HuH-7.5 (cell line): ENCODE measurements at places on chromosomes 4 and X.
A peak's percentile ranks its signal among the peaks of the same experiment; 100 is the strongest.

DNA sequence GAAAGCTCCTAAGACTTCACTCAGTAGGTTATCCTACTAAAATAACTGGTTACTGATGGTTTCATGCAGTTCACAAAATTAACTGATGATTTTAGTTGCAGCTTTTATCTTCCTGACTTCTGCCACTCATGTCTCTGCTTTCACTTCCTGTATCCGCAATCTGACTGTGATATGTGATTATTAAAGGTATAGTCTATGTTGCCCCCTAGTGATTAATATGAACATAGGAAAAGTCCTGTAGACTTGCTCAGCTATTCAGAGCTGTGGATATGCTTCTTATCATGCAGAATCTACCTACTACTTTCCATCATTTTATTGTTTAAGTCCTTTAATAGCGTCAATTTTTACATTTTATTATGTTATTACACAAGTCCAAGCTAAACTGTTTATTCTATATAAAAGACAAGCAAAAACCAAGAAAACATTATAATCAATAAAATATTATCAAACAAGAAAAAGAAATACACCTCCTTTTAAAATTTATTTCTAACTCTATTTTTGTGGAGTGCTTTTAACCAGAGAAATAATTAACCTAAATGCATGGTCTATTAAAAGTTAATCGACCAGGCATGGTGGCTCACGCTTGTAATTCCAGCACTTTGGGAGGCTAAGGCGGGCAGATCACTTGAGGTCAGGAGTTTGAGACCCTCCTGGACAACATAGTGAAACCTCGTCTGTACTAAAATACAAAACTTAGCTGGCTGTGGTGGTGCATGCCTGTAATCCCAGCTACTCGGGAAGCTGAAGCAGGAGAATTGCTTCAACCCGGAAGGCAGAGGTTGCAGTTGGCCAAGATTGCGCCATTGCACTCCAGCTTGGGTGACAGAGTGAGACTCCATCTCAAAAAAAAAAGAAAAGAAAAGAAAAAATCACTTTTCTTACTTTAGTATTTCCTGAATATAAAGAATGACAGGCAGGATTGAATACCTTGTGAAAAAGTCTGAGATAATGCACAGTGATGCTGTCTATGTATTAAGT is 40.4 kb upstream of the TLR2 start:
- DNase-seq: peak; percentile 32

- peak; percentile 12 for DNase-seq
These were observed 83.0 kb upstream of the IL13RA1 start for GRCh38 chrX:118644378-118644777.

DNA sequence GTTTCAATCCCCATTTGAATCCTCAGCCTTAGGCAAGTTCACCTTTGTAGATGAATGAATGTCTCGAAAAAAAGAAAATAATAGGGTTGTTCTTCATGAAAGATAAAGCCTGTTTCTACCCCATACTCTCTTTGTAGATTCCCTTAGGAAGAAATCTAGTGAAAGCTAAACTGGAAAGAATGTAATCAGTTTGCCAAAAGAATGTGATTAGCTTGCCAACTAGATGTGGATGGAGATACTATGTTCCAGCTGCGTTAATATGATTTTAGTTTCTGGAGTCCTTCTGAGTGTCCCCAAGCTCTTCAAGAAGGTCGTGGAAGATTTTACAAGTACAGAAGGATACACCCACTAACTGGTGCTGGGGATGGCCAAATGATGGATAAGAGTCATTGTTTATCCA is 162.3 kb upstream of the EDNRA start:
- no peak for DNase-seq

GRCh38 chr4:144580430-144580829 is 65.5 kb upstream of the HHIP start:
- no peak for DNase-seq

DNA sequence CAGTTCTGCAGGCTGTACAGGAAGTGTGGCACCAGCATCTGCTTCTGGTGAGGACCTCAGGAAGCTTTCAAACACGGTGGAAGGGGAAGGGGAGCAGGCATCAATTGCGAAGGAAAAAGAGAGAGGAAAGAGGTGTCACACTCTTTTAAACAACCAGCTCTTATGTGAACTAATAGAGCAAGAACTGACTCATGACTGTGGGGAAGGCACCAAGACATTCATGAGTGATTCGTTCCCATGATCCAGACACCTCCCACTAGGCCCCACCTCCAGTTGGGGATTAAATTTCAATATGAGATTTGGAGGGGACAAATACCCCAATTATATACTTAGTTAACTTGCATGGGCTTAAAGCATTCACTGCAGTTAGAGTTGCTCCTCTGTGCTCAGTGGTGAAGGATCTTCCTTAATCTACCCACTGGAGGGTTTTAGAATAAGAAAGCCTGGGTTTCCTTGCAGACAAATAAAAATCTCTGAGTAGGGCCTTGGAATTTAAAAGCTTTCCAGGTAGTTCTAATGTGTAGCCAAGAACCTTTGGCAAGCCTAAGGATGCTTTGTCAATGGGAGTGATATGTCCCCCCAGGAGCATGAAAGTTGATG is 60.0 kb downstream of the SYNPO2 start:
- DNase-seq: no peak

- no peak for DNase-seq
These were observed 220.4 kb downstream of the SPRY1 start for GRCh38 chr4:123616951-123617461.

DNA sequence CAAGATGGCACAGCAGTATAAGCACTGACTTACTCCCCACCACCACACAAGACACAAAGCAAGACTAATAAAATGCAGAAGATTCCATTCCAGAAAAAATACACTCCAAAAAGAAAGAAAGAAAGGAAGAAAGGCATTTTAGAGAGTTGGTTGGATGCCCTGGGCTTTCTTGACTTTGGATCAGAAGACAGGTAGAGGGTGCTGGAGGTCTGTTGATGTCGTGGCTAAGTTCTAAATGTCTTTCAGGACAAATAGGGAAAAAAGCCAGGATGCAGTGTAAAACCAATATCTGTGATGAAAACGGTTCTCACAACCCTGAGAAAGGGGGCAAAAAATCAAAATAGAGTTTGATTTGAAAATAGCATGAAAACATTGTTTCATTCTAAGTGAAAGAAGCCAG is 555.2 kb upstream of the PRKX start:
- DNase-seq: no peak

GRCh38 chr4:122796801-122797404 is 29.7 kb upstream of the FGF2 start:
- DNase-seq: no peak

DNA sequence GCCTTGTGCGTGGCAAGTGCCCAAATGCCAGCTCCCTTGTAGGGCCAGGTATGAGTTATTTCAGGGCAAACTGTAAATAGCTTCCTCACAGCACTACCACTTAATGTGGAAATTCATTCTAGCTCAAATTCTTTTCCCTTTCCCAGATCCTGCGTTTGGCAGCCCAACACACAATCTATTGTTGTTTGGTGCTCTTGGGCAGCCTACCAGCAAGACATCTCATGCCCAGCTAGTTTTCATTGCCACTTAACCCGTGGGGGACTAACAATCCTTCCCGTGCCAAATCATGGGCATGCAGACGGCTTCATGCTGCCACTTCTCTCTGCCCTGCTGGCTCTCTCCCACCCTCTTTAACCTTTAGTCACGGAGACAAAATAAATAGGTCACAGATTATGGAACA is 454.2 kb downstream of the GRIA2 start:
- DNase-seq: no peak

DNA sequence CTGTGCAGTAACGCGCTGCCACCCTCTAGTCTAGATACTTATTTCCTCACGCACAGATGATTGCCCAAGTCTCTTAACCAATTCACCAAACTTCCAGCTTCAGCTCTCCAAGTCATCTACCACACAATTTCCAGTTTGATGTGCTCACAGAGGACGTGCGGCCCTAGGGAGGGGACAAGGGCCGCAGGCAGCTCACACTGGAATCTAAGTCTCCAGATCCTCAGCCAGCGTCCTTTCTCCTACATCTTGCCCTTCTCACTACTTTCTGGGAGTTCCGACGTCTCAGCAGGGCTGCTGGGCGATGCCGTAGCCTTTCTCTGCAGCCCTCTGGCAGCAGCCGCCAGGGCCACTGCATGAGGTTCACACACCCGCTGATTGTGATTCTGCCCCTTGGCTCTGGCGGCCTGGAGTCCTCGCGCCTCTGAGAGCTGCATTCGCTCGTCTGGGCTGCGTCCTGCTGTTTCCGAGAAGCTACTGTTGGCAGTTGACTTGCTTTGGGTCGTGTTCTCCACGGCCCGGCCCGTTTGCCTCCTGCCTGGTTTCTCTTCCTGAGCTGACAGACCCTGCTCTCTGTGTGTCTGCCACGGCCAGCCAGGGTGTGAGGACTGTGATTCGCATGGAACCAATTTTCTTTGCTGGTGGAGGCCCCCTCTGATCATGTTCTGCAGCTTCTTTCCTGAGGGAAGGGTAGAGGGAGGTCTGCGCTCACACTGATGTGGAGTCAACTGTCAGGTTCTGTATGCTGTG is 14.1 kb upstream of the TMEM131L start:
- DNase-seq: no peak

GRCh38 chr4:149353241-149353640 is 462.4 kb downstream of the IQCM start:
- DNase-seq: no peak

GRCh38 chr4:103887191-103887590 is 167.4 kb upstream of the TACR3 start:
- DNase-seq: no peak

DNA sequence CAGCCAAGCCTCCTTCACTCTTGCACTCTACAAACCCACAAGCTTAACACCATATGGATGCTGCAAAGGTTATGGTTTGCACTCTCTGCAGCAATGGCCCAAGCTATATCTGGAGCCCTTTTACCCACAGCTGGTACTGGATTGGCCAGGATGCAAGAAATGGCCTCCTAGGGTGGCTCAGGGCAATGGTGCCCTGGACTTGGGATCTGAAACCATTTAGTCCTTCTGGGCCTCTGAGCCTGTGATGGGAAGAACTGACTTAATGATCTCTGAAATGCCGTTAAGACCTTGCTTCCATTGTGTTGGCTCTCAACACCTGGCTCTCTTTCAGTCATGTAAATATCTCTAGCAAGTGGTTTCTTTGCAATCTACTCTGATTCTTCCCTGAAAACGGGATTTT is 626.0 kb downstream of the KCTD8 start:
- DNase-seq: no peak

DNA sequence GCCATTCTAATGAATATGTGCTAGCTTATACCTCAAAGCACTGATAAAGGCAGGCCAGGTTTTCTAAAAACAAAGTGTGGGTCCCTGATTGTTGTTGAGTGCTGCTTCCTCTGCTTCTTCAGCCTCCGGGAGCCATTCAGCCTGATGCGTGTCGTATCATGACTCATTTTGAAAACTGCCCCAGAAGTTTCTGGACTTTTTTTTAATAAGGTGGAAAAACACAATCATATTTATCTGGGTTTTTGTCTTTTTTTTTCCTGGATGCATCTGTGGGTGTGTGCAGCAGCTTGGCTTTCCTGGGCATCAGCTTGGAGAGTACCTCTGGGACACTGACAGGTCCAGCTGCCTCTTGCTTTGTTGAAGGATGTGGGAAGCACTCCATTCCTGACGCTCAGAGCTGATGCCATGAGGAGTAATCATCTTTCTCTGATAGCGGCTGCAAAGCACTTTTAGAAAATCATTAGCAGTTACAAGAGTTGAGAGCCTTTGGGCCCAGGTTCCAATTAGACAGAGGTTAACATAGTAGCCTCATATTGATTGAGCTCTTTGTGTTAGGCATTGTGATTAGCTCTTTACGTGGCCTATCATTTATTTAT is 66.9 kb downstream of the PARM1 start:
- DNase-seq: no peak

DNA sequence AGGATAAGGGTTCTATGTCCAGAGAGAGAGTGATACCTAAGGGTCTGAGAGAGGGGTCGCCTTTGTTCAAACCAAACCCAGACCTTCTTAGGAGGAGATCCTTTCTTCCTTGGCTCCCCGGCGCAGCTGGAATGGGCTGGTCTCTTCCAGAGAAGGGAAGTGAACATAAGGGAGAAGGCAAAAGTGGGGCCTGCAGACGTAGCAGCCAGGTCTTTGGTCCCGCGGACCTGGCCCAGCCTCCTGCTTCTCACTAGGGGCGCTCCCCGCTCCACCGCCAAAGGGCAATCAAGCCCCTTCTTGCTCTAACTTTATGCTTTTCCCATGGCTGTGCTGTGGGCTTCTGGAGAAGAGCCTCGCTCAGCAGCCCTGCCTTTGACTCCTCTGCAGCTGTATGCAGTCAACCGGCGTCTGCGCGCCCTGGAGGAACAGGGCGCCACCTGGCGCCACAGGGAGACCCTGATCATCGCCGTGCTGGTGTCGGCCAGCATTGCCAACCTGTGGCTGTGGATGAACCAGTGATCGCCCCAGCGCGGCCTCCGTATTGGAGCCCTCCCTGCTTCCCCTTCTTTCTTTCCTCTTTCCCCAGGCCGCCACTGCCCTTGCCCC is 6.5 kb downstream of the FATE1 start:
- peak; percentile 19 for DNase-seq

- no peak for DNase-seq
These were observed 207.4 kb upstream of the INTU start for GRCh38 chr4:127425202-127425845.

GRCh38 chrX:87571964-87572363 is 54.4 kb downstream of the KLHL4 start:
- DNase-seq: no peak

GRCh38 chrX:19183761-19184477 is 61.7 kb upstream of the ADGRG2 start:
- DNase-seq: no peak

- DNase-seq: no peak
These were observed 60.8 kb downstream of the EGF start for GRCh38 chr4:109973529-109973905.

DNA sequence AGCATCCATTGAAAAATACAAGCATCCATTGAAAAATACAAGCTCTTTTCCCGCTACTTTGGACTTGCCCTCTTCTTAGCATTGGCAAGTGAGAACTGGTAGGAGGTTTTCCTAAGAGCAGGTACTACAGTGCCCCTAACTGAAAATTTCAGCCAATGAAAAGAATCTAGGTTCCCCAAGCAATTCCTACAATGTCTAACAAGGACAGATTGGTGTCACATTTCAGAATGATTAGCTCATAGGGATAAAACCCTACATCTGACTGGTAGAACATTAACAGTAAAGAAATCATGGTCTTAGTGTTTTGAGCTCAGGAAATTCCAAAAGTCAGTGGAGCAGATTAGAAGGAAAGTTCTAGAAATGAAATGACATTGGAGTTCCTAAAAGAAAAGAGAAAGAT is 68.6 kb upstream of the QRFPR start:
- no peak for DNase-seq

GRCh38 chr4:185335579-185335978 is 60.1 kb downstream of the LRP2BP start:
- DNase-seq: no peak

DNA sequence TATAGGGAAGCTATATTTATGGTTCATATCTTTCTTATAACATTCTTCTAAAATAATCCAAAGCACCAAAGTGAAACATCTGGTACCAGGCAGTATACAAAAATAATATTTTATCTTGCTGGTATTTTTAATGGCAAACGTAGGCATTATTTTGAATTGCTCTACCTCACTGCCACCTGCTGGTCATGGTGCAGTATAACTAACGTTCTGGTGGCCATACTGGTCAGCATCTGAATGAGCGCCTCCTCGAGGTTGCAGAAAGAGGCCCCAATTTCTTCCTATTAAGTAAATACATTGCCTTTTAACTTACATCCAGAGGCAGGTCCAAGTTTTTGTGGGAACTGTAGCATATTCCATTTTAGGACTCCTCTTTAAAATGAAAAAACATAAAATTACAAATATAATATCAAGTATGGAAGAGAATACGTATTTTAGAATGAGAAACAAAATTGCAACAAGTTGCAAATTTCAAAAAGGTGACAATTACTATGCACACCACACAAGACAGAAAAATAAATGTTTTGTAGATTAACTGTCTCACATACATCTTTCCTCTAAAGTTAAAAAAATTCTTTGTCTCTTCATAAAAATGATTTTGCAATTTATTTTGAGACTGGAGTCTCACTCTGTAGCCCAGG is 22.9 kb upstream of the CWH43 start:
- peak; percentile 29 for DNase-seq
